ENCODE measurements at places on chromosomes 6 and 20. TPM values are rescaled to one million over a fixed set of nuclear protein-coding genes. Genes with fewer than 3 reads are reported as not detected.

ZNF831 gene
- total RNA-seq = not detected

YTHDF1 gene
- total RNA-seq = 23.8 TPM

BPIFB4 gene
- total RNA-seq = not detected

BMP2 gene
- total RNA-seq = 1.0 TPM

MTO1 gene
- total RNA-seq = 26.1 TPM

MPC1 gene
- 22.7 TPM for total RNA-seq

GRCh38 chr6:20203561-20204511, 8.4 kb downstream of the MBOAT1 start:
- DNase-seq = no peak

DNA sequence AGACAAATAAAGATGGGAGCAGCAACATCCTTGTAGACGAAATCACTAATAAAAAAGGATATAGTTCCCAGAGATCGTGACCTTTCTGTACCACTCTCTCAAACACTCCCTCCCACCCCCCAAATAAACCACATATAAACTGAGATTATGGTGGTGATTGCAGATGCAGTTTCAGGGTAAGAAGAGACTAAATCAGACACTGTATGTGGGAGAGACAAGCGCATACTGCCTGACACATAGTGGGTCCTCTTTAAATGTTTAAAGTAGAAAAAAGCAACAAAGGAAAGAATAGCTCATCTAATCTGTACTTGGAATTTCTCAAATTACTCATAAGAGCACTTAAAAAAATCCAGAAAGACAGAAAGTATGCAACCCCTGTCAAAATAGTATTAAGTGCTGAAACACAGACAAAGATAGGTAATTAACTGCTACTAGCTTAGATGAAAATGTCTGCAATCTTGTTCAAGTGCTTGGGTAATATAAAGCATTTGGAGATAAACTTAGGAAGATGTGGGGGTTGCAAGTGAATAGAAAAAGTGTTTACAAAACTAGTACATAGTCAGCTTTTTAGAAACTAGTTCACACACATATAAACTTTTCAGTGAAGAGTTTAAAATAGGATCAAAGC, 151.6 kb downstream of the BACH2 start:
- DNase-seq = no peak

DNA sequence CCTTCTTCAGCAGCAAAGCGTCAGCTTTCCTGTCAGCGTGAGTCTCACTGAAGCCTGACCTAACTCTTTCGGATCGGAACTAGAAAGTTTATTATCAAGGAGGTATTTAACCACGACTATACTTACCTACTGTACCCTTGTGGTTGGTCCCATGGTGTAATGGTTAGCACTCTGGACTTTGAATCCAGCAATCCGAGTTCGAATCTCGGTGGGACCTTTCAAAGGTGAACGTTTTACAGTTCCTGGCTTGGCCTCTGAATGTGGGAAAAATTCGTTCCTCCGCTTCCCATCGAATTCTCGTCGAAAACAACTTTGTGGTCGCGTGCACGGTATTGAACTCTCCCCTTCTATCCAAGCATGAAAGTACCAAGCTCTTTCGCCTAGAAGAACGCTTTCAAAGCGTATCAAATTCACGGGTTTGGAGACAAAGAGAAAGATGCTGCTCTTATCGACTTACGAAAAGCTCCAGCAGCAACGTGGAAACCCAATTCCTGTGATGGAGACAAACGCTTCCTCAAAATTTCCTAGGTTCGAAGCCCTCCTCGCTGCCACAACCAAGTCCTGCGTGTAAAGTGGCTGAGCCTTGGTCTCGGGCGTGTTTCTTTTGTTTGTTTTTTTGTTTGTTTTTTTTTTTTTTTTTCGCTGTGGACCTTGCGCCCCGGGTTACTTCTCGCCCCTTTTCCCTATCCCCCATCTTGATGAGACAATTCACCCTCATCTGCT, 63.7 kb downstream of the GPX5 start:
- DNase-seq = peak; percentile 94

GRCh38 chr6:16146527-16146955, 17.7 kb downstream of the MYLIP start:
- peak; percentile 9 for DNase-seq

- DNase-seq = no peak
Observed at GRCh38 chr6:108684771-108685329, 124.1 kb downstream of the FOXO3 start.
